SIG-M5 (cell line): ENCODE measurements at places on chromosomes 6 and 20.

GRCh38 chr6:37713529-37714119 lies 15.9 kb upstream of the MDGA1 start:
- no peak for DNase-seq

GRCh38 chr20:32792316-32792715 lies 27.4 kb upstream of the MAPRE1 start:
- DNase-seq: no peak

- DNase-seq: no peak
These were observed 18.0 kb upstream of the RSPH3 start for GRCh38 chr6:159017757-159018559.

DNA sequence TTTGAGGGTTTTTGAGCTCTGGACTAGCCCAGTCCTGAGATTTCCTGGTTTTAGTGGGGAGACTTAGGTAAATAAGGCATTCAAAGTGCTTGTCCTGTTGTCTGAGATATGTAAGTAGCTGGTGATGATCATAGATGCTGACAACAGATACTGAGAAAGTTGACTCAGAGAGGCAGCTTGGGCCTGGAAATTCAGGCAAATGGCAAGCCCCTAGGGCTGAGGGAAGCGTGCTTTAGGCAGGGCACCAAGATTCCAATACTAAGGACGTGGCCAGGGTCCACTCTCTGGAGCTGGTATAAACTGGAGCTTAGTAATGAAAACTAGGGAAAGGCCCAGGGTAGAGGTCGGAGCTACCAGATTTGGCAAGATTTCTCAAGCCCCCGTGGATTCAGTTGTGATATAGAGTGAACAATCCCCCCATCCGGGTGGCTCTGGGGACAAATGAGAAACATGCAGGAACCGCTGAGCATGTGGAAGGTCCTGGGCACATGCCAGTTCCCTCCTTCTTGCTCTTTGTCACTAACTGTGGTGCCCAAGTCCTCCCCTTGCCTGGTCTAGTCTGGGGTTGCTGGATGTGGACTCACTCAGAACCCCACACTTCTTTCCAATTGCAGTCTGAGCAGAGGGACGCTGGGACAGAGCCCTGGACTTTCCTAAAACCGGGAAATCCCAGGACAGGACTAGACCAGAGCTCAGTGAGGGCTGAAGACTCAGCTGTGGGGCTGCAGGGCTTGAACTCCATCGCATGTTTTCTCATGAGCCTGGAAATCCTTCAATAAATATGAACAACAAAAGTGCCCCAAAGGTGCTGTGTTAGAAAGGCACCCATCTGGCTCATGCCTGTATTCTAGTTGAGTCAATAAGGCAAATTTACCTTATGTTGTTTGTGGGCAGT lies 10.3 kb downstream of the SLC22A3 start:
- no peak for DNase-seq

GRCh38 chr6:83462524-83462923 lies 31.7 kb upstream of the ME1 start:
- DNase-seq: no peak

GRCh38 chr6:54002116-54002515 lies 109.1 kb upstream of the MLIP start:
- DNase-seq: no peak

GRCh38 chr6:131832363-131832762 lies 24.5 kb downstream of the ENPP1 start:
- DNase-seq: no peak

- DNase-seq: no peak
These were observed 33.9 kb upstream of the SGK1 start for GRCh38 chr6:134351615-134352474.

DNA sequence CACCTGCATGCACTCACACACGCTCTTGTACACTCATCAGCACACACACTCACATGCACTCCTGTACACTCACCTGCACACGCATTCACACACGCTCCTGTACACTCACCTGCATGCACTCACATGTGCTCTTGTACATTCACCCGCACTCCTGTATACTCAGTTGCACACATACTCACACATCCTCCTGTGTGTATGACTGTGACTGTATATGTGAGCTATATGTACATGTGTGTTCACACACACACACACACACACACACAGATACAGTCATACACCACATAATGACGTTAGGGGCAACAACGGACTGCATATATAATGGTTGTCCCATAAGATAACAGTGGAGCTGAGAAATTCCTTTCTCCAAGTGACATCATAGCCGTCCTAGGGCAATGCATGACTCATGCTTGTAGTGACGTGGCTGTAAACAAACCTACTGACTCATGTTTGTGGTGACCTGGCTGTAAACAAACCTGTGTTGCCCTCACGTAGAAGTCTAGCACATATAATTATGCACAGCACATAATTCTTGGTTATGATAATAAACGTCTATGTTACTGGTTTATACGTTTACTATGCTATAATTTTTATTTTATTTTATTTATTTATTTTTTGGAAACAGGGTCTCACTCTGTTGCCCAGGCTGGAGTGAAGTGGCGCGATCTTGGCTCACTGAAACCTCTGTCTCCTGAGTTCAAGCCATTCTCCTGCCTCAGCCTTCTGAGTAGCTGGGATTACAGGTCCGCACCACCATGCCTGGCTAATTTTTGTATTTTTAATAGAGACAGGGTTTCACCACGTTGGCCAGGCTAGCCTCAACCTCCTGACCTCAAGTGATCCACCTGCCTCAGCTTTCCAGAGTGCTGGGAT lies 22.8 kb upstream of the TAF4 start:
- no peak for DNase-seq

- DNase-seq: no peak
These were observed 421.1 kb downstream of the CD109 start for GRCh38 chr6:74117113-74117512.

GRCh38 chr20:416950-417800 lies 9.1 kb downstream of the RBCK1 start:
- DNase-seq: no peak

GRCh38 chr6:6509284-6509683 lies 79.2 kb upstream of the LY86 start:
- DNase-seq: no peak

GRCh38 chr6:150016324-150017185 lies 8.8 kb downstream of the RAET1L start:
- no peak for DNase-seq

DNA sequence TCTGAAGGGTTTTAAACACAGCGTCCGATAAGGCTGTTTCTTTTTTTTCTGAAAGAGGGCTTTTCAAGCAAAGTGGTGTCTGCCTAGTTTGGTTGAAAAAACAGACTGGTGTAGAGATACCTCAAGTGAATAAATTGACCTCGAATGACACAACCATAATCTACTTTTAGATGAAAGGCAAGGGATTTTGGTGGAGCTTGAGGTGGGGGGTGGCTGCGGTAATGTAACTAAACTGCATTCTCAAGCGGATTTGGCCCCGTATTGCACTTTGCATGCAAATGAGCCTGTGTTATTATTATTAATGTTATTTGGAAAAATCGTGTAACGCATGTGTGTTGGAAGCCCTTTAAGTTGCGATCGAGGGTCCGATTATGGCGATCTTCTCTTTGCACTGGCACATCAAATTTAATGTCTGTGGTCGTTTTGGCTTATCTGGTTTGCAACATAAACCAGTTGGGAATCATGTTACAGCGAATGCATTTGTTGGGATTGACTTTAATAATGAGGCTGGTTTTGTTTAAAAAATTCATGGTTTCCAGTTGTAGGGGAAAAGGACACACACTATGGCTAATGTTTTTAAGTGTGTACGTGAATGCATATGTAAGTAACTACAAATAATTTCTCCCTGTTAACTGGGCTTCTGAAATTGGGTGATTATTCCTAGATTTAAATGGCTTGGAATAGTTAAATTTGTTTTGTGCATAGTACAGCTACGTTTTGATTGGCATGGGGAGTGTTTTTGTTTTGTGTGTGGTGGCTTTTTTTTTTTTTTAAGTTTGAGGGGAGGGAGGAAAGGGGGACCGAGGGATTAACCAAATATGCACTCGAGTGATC lies 1.0 kb downstream of the JARID2 start:
- no peak for DNase-seq
